ENCODE measurements at places on chromosomes 5 and 9.

DNA sequence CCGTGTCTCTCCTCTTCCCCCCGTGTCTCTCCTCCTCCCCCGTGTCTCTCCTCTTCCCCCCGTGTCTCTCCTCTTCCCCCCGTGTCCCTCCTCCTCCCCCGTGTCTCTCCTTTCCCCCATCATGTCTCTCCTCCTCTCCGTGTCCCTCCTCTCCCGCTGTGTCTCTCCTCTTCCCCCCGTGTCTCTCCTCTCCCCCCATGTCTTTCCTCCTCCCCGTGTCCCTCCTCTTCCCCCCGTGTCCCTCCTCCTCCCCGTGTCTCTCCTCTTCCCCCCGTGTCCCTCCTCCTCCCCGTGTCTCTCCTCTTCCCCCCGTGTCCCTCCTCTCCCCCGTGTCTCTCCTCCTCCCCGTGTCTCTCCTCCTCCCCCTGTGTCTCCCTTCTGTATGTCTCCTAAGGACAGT is 12.8 kb upstream of the RNU6ATAC start:
- no peak for DNase-seq

GRCh38 chr9:29751226-29751625 is 2177.9 kb upstream of the C9orf72 start:
- DNase-seq = no peak

- no peak for DNase-seq
These were observed 6.8 kb downstream of the DCP2 start for GRCh38 chr5:112983363-112983762.

DNA sequence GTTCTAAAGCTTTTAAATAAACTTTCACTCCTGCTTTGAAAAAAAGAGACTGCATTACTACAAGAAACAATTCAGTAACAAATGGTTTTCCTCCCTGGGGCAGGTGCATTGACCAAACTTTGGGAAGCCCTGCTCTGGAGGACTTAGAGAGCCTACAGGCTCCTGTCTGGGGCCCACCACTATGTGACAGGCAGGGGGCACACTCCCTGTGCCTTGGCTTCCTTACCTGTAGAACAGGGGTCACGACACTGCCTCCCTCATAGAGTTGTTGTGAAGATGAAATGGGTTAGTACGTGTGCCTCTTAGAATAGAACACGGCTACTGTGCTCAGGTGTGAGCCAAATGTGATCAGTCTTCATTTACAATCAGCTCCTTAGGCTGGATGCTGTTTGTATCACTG is 130.1 kb downstream of the GPBP1 start:
- no peak for DNase-seq

DNA sequence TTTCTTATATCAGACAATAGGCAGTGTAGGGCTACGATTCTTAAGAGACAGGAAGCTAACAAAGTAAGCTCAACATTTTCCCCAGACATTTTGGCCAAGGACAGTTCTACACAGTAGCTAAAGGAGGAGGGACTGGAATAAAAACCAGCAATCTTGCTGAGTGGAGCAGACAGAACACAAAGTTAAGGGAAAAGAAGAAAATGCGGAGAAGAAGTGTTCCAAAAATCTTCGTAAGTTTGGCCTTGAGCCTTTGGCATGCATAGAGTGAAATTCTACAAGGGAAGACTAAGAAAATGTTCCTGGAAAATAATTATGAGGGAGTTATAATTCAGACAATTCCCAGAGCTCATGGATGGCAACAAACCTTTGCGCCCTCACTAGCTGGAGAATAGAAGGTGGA is 748.0 kb upstream of the CTNND2 start:
- no peak for DNase-seq

DNA sequence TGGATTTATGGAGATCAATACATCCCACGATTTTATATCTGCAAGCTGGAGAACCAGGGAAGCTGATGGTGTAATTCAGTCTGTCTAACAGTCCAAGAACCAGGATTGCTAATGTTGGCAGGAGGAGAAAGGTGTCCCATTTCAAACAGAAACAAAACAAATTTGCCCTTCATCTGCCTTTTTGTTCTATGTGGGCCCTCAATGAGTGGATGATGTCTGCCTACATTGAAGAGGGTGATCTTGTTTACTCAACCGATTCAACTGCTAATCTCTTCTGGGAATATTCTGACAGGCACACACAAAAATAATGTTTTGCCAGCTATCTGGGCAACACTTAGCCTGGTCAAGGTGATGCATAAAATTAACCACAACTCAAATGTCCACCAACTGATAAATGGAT is 65.1 kb upstream of the IL33 start:
- no peak for DNase-seq
